ENCODE measurements at places on chromosomes 3 and 15.

GRCh38 chr15:22855791-22856190 is 17.3 kb downstream of the NIPA2 start:
- no peak for DNase-seq

DNA sequence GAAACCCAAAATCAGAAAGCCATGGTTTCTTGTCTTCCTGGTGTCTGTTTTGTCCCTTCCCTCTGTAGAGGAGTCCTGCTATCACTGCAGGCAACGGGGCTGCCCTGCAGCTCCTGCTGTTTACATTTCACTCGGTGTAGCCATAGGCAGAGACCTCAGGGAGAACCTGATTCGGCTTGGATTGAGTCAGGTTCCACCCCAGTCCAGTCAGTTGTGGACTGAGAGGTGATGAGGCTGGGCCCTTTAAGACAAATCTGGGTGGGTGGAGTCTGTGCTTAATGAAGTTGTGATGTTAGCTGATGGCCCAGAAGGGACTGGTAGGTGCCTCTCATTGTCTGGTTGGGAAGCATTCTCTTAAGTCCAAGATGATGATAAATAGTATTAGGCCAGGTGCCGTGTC is 35.7 kb downstream of the FLNB start:
- DNase-seq = no peak

GRCh38 chr15:79632457-79632856 is 200.3 kb downstream of the MINAR1 start:
- no peak for DNase-seq

GRCh38 chr3:51974277-51974962 is 444 bp upstream of the ABHD14A start:
- DNase-seq = no peak

DNA sequence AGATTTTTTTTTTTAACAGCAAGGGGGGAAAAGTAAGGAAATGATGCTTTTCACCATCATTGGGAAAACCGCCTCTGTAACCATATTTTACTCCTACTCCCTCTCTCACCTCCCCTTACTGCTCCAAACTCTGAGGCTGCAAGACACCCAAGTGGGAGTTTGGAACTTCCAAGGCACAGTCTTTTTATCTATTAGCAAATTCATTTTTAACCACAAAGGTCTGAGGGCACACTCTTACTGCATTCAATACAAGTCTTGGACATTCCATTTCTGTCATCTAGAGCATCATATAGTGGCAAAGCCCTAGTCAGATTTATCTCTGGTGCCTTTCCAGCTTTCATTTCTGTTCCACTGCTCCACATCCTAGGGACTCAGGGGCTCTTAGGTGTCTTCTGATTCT is 13.2 kb downstream of the FAM162A start:
- no peak for DNase-seq
